ENCODE measurements at places on chromosomes 16 and 17.

GRCh38 chr17:59848778-59849177, 44.0 kb downstream of the TUBD1 start:
- peak; percentile 93 for DNase-seq

DNA sequence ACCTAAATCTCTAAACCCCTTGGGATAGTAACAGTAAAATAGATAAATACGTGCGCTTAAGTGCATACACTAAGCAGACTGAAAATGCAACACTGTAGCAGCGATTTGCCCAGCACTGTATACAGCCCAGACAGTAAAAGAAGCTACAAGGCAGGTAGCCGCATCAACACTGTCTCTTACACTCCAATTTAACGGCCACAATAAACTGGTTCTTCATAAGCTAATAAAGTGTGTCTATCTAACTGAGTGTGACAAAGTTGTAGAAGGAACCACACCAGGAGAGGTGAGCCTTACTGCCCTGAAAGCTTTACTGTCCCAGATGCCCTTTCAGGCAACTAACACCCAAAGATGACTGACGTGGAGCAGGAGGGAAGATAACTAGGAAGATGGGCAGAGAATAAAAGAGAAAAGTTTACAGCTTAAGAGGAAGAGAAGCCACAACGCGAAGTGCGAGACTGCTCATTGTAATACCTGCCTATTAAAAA, 847 bp downstream of the ZDHHC7 start:
- no peak for DNase-seq

DNA sequence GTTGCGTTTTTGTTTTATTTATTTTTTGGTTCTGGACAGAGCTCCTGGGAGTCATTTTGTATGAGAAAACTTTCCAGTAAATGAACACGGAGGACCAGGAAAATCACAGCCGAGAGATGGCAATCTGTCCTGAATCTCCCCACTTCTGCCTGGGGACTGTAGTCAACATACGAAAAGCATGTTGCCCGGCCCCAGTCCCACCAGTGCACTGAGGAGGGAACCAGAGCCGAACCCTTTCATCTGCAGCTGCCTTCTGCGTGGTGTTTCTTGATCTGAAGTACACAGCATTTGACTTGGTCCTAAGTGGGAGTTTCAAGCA, 18.9 kb downstream of the SNX11 start:
- DNase-seq, result no peak

- DNase-seq, result peak; percentile 98
These were observed at the start of gene SEC14L5 for GRCh38 chr16:4957720-4958509. Gene SEC14L5, plus strand, starts transcription at chr16:4958330. Its CDS starts 994 bp downstream, at chr16:4959324.

GRCh38 chr16:65355706-65356105, 233.8 kb upstream of the CDH11 start:
- no peak for DNase-seq

DNA sequence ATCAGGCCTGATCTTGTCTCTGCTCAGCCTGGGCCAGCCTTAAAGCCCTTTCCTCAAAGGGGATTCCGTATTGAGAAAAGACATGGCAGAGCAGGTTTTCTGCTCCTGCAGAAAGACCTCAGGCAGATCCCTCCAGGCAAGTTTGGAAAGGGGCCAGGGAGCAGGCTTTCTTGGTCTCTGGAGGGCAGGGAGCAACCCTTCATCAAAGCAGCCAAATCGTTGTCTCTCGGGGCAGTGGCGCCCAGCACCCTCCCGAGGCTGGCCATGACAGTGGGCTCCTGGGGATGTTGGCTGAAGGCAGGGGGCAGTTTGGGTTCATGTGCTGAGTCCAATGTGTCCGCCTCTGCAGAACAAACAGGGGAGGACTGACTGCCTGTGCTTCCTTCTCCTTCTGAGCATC, 168.4 kb upstream of the WSCD1 start:
- no peak for DNase-seq

DNA sequence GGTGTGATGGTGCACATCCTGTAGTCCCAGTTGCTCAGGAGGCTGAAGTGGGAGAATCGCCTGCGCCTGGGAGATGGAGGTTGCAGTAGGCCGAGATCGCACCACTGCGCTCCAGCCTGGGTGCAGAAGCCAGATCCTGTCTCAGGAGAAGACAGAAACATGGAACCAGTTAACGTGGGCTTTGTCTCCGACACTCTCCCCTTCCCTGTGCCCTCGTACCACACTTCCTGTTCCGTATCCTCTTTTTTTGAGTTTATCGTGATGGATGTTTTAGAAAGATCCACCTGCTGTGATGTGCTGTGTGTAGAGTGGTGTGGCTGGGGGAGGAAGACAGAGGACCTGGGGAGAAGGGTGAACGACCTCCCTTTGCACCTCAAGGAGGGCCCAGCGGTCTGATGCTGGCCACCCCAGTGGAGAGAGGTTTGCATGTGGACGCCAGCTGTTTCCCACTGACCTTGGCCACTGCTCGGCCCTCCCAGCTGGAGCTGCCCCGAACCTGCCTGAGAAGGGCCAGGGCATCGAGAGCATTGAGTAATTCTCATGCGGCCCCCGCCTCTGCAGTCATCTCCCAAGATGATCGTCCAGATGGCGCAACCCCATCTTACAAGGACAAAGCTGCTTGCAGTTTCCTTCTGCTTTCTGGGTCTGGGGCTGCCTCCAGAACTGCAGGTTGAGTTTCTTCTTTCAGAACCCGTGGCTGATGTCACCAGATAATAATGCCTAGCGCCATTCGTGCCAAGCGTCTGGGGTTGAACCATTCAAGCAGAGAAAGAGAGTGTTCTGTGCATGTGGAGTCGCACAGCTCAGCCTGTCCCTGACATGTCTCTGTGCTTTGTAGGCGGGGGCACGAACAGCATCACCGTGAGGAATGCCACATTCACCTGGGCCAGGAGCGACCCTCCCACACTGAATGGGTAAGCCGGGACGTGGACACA, 126.3 kb downstream of the ABCC1 start:
- no peak for DNase-seq

GRCh38 chr17:6187836-6188235, 117.7 kb downstream of the WSCD1 start:
- no peak for DNase-seq

DNA sequence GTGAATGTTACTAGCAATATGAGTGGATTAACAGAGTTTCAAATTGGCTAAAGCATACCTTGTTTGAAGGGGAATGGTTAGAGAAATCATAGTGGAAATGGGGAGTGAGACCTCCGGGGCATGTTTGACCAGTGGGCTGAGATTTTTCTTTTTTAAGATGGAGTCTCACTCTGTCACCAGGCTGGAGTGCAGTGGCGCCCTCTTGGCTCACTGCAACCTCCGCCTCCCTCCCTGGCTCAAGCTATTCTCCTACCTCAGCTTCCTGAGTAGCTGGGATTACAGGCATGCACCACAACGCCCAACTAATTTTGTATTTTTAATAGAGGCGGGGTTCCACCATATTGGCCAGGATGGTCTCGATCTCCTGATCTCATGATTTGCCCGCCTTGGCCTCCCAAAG, 9.6 kb downstream of the CDRT15 start:
- DNase-seq, result no peak

GRCh38 chr17:59627770-59628171, 8.1 kb downstream of the CLTC start:
- peak; percentile 46 for DNase-seq

DNA sequence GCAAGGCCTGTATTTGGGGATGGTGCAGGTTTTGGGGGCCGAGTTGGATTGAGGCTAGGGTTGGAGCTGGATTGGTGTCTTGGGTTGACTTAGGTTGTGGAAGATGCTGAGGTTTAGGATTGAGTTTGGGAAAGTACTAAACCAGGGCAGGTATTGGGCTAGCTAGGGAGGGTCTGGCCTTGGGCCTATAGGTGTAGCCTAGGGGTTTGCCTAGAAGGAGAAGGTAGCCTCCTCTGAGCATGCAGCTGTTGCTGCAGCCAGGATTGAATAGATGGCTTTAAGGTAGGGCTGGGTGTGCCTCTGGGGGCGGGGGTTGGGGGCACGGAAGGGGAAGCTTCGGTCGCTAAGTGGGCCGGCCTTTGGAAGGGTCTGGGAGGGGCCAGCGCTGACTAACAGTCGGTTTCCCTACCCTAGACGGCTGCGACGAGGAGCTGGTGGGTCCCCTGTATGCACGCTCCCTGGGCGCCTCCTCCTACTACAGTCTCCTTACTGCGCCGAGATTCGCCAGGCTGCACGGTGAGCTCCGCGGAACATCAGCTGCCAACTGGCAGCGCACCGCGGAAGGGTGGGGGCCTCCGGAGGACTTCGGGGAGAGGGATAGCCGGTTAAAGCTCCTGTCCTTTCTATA, 1.2 kb downstream of the CNTNAP1 start:
- peak; percentile 47 for DNase-seq

DNA sequence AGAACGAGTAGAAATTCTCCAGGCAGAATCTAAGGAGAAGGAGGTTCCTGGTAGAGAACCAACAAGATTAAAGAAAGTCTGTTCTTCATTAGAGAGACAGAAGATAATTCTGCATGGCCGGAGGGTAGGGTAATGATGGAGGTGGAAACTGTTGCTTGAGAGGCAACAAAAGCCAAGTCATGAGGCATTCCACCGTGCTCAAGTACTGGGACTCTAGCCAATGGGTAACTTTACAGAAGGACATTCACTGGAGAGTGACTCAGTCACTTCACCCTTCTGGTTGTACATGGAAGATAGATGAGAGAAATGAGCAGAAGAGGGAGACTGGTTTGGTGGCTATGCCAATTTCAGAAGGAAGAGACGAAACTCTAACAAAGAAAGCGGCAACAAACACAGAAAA, 53.6 kb upstream of the ANKFN1 start:
- DNase-seq, result no peak

GRCh38 chr17:42573095-42573494, 4.4 kb downstream of the PSMC3IP start:
- no peak for DNase-seq

- no peak for DNase-seq
These were observed 68.5 kb downstream of the BRIP1 start for GRCh38 chr17:61794792-61795191.

- no peak for DNase-seq
These were observed 1.2 kb downstream of the SRRM2 start for GRCh38 chr16:2753733-2754020.

- DNase-seq, result no peak
These were observed 4.1 kb downstream of the SLFN12 start for GRCh38 chr17:35428229-35428628.

DNA sequence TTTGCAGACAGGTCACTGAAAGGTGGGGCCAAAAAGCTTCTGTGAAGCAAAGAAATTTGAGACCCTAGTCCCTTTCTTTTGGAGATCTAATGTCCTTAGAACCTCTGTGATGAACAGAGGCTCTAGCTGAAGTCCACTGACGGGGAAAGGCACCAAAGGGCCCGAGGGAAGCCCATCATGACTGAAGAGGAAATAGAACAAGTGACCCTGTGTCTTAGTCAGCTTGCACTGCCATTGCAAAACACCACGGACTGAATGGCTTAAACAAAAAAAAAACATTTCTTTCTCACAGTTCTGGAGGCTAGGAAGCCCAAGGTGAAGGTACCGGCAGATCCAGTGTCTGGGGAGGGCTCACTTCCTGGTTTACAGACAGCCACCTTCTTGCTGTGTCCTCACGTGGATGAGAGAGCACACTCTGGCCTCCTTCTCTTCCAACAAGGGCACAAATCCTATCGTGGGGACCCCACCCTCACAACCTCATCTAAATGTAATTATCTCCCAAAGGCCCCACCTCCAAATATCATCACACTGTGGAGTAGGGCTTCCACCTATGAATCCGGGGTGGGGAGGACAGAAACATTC, 24.3 kb upstream of the ASGR2 start:
- no peak for DNase-seq
